ENCODE measurements at places on chromosomes 11 and 22. TPM values are rescaled to one million over a fixed set of nuclear protein-coding genes. Genes with fewer than 3 reads are reported as not detected.

The CATSPER1 gene
- total RNA-seq = not detected

- no peak overlapping the region for H3K4me3 ChIP-seq
- no peak for DNase-seq
- no peaks in the 10 kb centered on the region for H3K36me3 ChIP-seq
- peaks cover 6% of the 10 kb centered on the region for H3K4me1 ChIP-seq
These were observed 321.6 kb downstream of the GRM5 start for GRCh38 chr11:88744140-88744539.

DNA sequence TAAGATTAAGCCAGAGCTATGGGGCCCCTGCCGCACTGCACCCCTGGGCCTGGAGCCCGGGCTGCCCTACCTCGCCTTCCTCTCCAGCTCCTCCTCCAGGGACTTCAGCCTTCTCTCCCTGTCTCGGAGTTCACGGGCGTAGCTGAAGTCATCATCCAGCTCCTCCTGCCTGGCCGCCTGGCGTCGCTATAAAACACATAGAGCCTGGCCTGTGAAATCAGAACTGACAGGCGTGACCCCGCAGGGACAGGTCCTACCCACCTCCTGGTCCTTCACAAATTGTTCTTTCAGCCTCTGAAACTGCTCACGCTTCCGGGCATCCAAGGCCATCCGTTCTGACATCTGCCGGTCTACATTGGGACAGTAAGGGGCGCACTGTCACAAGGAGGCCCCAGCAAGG, 20.8 kb downstream of the TUBGCP6 start:
- no peak for DNase-seq
- no peaks in the 10 kb centered on the region for H3K4me1 ChIP-seq
- H3K27me3 ChIP-seq = no peaks in the 10 kb centered on the region
- H3K27ac ChIP-seq = no peak overlapping the region
- peak overlapping the region; percentile 23 for H3K4me3 ChIP-seq

- no peak overlapping the region for H3K27ac ChIP-seq
- H3K4me1 ChIP-seq = peaks cover 28% of the 10 kb centered on the region
- no peaks in the 10 kb centered on the region for H3K27me3 ChIP-seq
- no peak for DNase-seq
- H3K4me3 ChIP-seq = no peak overlapping the region
These were observed 8.0 kb upstream of the TSPAN18 start for GRCh38 chr11:44718612-44719390.

- H3K4me3 ChIP-seq = no peak overlapping the region
- DNase-seq = no peak
- peaks cover 29% of the 10 kb centered on the region for H3K36me3 ChIP-seq
- H3K4me1 ChIP-seq = no peaks in the 10 kb centered on the region
These were observed 4786.8 kb upstream of the OR11H1 start for GRCh38 chr22:10741210-10741609.

GRCh38 chr11:34411791-34412190, 26.9 kb upstream of the CAT start:
- H3K4me3 ChIP-seq = no peak overlapping the region
- peaks cover 1% of the 10 kb centered on the region for H3K27me3 ChIP-seq
- DNase-seq = no peak
- H3K36me3 ChIP-seq = peaks cover 4% of the 10 kb centered on the region

GRCh38 chr22:26756675-26757293, 99.4 kb downstream of the MIAT start:
- peaks cover 22% of the 10 kb centered on the region for H3K4me1 ChIP-seq
- H3K27me3 ChIP-seq = no peaks in the 10 kb centered on the region
- H3K27ac ChIP-seq = no peak overlapping the region
- peaks cover 4% of the 10 kb centered on the region for H3K36me3 ChIP-seq

- no peak overlapping the region for H3K27ac ChIP-seq
- DNase-seq = no peak
- H3K4me3 ChIP-seq = no peak overlapping the region
These were observed 382.2 kb upstream of the CADM1 start for GRCh38 chr11:115886422-115886733.

The ART5 gene
- 1.4 TPM for total RNA-seq

GRCh38 chr22:48157676-48158075, 1395.2 kb downstream of the TBC1D22A start:
- no peak overlapping the region for H3K4me3 ChIP-seq
- no peaks in the 10 kb centered on the region for H3K4me1 ChIP-seq
- H3K27me3 ChIP-seq = peaks cover 16% of the 10 kb centered on the region
- H3K36me3 ChIP-seq = no peaks in the 10 kb centered on the region

DNA sequence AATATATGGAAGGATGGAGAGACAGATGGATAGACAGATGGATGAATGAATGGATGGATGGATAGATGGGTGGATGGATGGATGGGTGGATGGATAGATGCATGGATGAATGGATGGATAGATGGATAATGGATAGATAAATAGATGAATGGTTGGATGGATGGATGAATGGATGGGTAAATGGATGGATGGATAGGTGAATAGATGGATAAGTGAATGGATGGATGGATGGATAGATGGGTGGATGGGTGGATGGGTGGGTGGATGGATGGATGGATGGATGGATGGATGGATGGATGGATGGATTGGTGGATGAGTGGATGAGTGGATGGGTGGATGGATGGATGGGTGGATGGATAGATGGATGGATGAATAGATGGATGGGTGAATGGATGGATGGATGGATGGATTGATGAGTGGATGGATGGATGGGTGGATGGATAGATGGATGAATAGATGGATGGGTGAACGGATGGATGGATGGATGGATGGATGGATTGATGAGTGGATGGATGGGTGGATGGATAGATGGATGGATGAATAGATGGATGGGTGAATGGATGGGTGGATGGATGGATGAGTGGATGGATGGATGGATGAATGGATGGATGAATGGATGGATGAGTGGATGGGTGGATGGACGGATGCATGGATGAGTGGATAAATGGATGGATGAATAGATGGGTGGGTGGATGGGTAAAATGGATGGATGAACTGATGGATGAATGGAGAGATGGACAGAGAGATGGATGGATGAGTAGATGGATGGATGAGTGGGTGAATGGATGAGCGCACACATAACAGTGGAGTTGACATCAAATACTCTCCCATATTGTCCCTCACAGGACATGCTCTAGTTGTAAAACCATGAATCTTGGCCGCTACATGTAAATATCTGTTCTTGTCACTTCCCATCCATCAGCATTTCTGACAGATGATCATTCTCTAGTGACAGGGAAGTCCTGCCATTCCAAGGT, 8.8 kb downstream of the LSP1 start:
- DNase-seq = no peak
- H3K4me3 ChIP-seq = no peak overlapping the region
- no peaks in the 10 kb centered on the region for H3K36me3 ChIP-seq
- H3K4me1 ChIP-seq = peaks cover 7% of the 10 kb centered on the region

The DGCR2 gene
- 83.6 TPM for total RNA-seq

DNA sequence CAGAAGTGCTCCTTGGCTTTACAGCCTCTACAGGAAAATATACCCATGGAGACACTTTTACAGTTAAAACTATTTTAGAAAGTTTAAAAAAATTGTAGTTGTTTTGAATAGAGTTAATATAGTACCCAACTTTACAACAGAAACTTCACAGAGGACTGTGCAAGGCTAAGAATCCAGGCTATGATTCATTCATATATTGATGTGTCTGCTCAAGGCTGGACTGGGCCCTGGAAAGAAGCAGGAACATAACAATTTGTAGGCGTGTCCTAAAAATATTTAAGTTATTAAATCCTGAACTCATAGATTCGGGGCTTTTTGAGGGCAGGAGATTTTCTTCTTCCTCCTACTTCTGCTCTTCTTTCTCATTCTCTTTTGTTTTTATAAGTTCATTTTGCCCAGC, 291.5 kb upstream of the CCDC179 start:
- H3K27me3 ChIP-seq = no peaks in the 10 kb centered on the region
- DNase-seq = no peak
- no peak overlapping the region for H3K27ac ChIP-seq
- H3K4me3 ChIP-seq = no peak overlapping the region
- no peaks in the 10 kb centered on the region for H3K36me3 ChIP-seq

- no peaks in the 10 kb centered on the region for H3K36me3 ChIP-seq
- peaks cover 71% of the 10 kb centered on the region for H3K27me3 ChIP-seq
- no peak overlapping the region for H3K27ac ChIP-seq
- no peak for DNase-seq
- H3K4me3 ChIP-seq = no peak overlapping the region
These were observed 584 bp upstream of the GAL start for GRCh38 chr11:68683536-68684384.

DNA sequence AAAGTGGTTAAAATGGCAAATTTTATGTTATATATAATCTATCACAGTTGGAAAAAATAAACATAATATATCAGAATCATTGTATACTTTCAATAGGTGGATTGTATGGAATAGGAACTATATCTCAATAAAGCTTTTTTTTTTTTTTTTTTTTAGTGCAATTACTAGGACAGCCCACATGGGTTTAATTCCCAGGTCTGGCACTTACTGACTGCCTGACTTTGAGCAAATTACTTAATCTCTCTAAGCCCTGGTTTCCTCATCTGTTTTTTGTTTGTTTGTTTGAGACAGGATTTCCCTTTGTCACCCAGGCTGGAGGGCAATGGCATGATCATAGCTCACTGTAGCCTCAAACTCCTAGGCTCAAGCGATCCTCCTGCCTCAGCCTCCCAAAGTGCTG, 26.1 kb upstream of the BAIAP2L2 start:
- peaks cover 4% of the 10 kb centered on the region for H3K4me1 ChIP-seq
- no peak for DNase-seq
- H3K36me3 ChIP-seq = no peaks in the 10 kb centered on the region
- no peak overlapping the region for H3K4me3 ChIP-seq
- H3K27me3 ChIP-seq = no peaks in the 10 kb centered on the region
- H3K27ac ChIP-seq = no peak overlapping the region

DNA sequence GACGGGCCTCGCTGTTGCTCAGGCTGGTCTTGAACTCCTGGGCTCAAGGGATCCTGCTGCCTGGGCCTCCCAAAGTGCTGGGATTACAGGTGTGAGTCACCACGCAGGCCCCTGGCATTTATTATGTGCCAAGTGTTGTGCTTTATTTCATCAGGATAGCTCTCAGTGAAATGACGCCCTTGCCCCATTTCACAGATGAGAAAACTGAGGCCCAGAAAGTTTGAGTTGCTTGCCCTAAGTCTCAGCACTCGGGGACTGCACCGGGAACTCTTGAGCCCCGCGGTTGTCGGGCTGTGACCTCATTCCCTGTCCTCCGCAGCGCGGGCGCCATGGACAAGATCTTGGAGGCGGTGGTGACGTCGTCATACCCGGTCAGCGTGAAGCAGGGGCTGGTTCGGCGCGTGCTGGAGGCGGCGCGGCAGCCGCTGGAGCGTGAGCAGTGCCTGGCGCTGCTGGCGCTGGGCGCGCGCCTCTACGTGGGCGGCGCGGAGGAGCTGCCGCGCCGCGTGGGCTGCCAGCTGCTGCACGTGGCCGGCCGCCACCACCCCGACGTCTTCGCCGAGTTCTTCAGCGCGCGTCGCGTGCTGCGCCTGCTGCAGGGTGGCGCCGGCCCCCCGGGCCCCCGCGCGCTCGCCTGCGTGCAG, 7.3 kb downstream of the USP35 start:
- H3K4me1 ChIP-seq = peaks cover 29% of the 10 kb centered on the region
- no peak overlapping the region for H3K4me3 ChIP-seq
- DNase-seq = no peak
- H3K27me3 ChIP-seq = no peaks in the 10 kb centered on the region
- H3K36me3 ChIP-seq = no peaks in the 10 kb centered on the region

- H3K27ac ChIP-seq = no peak overlapping the region
- no peak for DNase-seq
- H3K4me1 ChIP-seq = no peaks in the 10 kb centered on the region
- no peak overlapping the region for H3K4me3 ChIP-seq
These were observed 61.0 kb upstream of the MYO18B start for GRCh38 chr22:25680956-25681355.

DNA sequence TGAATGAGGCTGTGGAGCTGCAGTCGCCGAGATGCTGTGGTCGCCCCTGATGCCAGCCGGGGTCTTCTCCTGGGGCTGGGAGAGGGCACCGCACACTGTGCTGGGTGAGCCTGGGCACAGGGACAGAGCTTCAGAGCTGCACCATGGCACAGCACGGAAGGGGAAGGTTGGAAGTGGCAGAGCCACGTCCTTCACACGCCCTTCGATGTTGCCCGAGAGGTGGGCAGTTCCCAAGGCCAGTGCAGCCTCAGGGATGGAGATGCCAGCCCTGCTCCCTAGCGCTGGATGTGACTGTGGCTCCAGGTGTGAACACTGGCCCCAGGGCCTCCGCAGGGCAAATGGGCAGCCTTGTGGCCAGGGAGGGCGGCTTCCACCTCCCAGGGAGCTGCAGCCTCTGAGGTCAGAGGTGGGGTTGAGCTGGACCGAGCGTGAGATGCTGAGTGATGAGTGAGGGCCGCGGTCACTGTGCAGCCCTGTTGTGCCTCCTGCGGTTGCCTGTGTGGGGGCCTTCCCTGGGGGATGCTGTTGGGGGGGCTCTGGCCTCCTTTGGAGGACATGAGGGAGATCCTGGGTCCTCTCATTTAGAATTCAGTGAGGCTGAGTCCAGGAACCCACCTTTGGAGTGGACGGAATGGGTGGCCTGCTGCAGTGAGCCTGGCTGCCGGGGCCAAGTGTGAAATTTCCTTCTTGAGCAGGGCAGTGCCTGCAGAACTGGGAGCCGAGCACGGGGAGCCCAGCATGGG, 1090.0 kb downstream of the BRD1 start:
- no peaks in the 10 kb centered on the region for H3K4me1 ChIP-seq
- no peak for DNase-seq
- H3K27me3 ChIP-seq = no peaks in the 10 kb centered on the region
- no peak overlapping the region for H3K4me3 ChIP-seq
- H3K27ac ChIP-seq = no peak overlapping the region
- H3K36me3 ChIP-seq = peaks cover 12% of the 10 kb centered on the region

GRCh38 chr11:114088836-114089235, 29.3 kb downstream of the ZBTB16 start:
- peak overlapping the region; percentile 15 for H3K27ac ChIP-seq
- no peaks in the 10 kb centered on the region for H3K27me3 ChIP-seq
- no peak overlapping the region for H3K4me3 ChIP-seq
- peaks cover 96% of the 10 kb centered on the region for H3K4me1 ChIP-seq

GRCh38 chr11:128582496-128583366, 4.6 kb downstream of the ETS1 start:
- H3K4me3 ChIP-seq = no peak overlapping the region
- H3K36me3 ChIP-seq = no peaks in the 10 kb centered on the region
- no peak overlapping the region for H3K27ac ChIP-seq
- peaks cover 69% of the 10 kb centered on the region for H3K27me3 ChIP-seq
- DNase-seq = no peak

Measured in neural crest cell (in vitro differentiated cells).